Daoy (cell line): ENCODE measurements at places on chromosomes 3 and 15. TPM values are rescaled to one million over a fixed set of nuclear protein-coding genes. Genes with fewer than 3 reads are reported as not detected.
A peak's percentile ranks its signal among the peaks of the same experiment; 100 is the strongest.

GRCh38 chr3:194984622-194985021 is 286.3 kb downstream of the XXYLT1 start:
- DNase-seq, result no peak

DNA sequence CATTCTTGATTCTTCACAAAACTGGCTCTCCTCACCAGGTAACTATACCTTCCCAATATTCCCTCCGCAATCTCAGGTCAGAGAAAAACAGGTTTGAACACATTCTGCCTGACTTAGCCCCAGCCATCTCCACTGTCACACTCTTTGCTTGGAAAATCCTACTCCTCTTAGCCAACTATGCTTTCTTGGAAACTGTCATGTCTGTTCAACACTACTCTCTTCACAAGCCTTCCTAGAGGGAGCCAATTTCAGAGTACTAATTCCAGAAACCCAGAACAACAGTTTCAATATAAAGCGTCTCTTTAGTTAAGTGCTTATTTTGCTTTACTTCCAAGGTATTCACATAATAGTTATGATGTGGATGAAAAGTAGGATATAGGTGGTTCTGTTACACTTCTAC is 21.7 kb downstream of the MTMR10 start:
- DNase-seq, result no peak

DNA sequence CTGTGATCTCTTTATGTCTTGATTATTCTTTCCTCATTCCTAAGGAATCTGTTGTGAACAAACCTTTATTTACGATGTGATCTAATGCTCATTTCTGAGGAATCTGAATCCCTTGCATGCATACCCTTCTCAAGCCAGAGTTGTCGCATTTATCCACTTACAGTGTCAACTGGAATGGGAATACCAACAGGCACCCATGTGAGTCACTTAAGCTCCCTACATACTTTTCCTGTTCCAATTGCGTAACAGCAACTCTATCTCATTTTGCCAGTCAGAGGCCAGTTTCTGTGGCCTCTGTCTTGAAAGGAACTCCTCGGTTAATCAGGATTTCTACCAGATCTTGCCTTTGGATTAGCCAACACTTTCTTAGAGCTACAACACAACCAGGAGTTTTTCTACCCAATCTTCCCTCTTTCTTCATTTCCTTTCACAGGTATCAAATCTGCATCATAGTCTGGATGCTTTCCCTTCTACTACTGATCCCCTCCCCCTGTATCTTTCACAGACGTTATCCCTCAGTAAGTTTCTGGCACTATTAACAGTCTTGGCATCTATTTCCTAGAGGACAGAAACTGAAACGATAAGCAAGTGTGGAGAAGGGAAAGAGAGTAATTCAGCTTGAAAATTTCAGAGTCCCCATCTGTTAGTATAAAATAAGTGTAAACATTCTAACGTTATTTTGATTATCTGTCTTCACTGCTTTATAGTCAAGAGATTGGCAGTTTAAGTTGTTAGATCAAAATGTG is 66.8 kb upstream of the BCHE start:
- DNase-seq, result no peak

DNA sequence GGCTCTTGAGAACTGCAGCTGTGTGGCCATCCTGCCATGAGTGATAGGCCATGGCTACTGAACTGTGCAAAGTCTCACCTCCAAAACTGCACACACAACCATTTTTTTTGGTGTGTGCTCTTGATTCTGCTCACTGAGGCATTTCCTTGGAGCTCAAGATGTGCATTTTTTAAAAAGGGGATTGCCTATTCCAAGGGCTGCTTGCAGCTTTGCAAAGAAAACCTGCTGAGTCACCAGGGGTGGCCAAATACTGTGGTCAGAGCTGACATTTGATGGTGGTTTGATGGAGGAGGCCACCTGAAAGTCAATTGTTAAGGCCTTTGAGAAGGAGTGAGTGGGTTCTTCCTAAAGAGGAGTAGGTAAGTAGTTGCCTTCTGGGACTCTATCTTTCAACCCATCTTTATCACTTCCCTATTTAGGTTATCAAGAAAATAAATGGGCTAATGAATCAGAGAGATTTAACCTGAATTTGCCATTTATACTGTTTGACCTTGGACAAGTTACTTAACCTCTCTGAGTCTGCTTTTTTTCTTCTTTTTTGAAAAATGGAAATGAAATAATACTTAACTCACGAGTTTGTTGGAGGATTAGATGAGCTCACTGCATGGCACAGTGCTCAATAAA is 87.9 kb downstream of the CHST2 start:
- DNase-seq, result peak; percentile 35

- DNase-seq, result no peak
Measured at GRCh38 chr15:39472621-39473297, 108.1 kb upstream of the THBS1 start.

- no peak for DNase-seq
Measured at GRCh38 chr15:77865701-77866100, 211.8 kb downstream of the TBC1D2B start.

- DNase-seq, result no peak
Measured at GRCh38 chr3:16181361-16181760, 6.9 kb downstream of the GALNT15 start.

DNA sequence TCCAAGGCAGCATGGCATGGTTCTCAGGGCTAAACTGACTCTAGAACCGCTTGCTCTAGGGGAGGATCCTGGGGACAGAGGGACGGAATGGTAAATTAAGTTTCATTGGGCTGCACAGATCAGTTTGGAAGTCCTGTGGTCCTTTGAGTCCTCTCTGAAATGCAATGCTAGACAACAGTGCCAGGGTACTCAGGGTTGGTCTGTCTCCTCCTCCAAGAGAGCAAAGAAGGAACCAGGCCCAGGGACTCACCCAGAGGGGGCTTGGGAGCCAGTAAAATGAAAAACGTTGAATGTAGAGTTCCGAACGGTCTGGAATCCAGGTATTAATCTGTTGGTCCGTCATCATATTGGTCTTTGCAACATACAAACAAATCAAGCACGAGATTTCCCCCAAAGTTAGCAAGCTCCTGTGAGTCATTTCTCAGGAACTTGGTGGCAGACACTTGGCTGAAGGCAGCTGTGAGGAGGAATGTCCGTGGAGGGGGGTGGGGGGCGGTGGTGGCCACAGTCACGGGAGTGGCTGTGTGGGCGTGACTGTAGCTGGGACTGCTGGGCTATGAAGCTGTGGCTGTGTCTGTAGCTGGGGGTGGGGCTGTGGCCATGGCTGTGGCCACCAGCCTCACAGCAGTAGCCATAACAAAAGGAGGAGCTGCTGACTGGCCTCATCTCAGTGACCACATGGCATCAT is 361.0 kb downstream of the SHQ1 start:
- DNase-seq, result peak; percentile 83

GRCh38 chr3:12574661-12575060 is 17.8 kb downstream of the MKRN2 start:
- DNase-seq, result no peak

EEF1AKMT4 gene
- total RNA-seq, result 15.7 and 21.5 TPM in 2 replicates

- peak; percentile 8 for DNase-seq
Measured at GRCh38 chr3:132342183-132342582, 25.0 kb downstream of the ACP3 start.

DNA sequence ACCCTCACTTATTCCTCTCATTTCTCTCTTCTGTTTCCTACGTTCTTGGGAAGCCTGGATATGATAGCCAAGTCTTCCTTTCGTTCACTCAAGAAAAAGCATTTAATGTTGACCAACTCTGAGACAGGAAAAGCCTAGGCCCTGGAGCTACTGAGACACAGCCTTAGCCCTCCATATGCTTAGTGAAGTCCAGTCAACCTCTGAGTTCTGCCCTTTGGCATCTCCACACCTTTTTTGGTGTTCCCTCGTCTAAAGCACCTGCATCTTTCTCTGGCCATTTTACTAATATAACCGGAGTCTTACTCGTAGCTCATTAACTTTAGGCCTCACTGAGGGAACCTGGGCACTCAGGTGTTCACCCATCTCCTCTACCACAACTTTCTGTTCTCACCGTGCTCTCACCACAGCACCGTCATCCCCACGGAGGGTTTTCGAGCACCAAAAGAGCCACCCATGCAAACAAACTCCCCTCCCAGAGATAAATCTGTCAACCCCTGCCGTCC is 632 bp downstream of the MTHFS start:
- DNase-seq, result no peak

IQCF5 gene
- not detected in 2 replicates for total RNA-seq

GRCh38 chr15:59369597-59369996 is 3.1 kb downstream of the MYO1E start:
- no peak for DNase-seq

DNA sequence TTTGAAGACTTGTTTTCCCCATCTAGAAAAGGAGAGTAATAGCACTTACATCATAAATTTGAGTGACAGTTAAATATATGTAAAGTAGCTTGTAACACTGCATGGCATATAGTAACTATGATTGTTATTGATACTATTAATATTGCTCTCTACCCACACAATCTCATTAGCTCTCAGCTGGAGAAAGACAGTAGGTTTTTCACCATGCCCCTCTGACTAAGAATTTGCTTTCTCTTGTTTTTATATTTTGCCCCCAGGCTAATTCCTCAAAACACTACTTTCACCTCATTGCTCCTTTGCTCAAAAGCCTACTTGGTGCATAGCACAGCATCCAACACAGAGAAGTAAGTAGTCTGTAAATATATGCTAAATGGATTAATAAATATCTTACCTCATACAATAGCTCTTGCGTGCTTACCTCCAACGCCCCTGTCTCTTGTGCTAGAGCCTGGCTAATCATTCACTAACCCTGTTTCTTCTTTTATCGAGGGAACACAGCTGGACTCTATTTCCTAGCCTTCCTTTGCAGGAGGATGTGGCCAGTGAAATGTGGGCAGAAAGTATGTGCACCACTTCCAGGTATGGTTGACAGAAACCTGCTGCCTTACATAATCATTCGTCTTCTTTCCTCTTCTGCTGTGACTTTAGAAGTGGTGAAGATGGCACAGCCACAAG is 190.0 kb downstream of the PLCH1 start:
- no peak for DNase-seq

GRCh38 chr3:38649500-38650247 is at the start of gene SCN5A:
Gene SCN5A (minus strand): TSS chr3:38649687. CDS start chr3:38633307, 16,380 bp downstream.
- DNase-seq, result peak; percentile 53

DNA sequence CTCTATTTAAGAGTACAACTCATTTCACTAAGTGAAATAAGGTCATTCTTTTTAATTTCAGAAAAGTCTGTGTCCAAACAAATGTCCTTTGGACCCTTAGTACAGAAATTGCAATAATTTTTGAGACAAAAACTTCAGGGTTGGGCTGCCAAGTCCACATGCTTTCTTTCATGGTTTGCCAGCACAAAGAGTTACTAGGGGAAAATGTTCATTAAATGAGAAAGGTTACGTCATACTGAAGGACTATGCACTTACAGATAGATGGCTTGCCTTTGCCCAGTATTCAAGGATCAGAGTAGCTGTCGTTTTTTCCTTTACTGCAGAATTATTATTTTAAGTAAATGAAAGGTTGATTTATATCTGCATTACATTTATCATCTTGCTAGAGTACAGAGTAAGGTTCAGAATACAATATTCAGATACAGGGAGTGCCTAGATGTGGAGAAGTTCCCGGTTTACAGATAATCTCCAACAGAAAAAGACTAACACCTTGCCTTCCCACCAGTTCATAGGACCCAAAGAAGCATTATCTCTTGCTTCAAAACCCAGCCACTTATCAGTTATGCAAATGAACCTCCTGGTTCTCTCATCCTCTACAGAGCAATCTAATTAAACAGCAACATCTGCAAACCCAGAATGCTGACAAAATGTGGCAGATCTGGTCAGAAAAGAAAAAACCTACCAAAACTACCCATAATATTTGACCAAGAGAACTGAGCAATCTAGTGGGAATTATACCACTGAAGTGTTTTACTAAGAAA is 179.3 kb downstream of the FRMD5 start:
- no peak for DNase-seq

DNA sequence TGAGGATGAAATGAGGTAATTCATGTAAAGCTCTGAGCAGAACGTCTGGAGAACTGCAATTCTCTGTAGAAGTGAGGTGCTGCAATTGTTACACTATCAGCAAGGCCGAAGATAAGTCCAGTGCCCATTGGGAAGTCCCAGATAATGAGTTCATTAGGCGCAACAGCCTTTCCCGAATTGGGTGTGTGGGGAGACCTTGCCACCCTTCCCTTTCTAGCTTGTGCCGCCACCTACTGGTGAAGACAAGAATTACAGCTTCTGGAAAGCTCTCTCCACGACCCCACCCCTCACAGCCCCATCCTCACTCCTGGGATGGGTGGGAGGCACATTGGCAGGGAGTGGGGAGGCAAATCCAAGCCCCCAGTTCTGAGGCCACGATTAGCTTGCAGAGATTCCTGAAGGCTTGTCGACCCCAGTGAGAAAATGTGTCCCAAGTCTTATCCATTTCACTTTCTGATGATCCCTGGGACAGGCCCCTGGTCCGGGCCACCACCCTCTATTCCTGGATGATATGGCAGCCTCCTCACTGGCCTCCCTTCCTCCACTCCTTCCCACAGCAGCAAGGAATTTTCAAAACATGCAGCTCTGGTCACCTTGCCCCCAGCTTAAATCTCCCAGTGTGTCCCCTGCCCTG is 36.4 kb downstream of the FAM3D start:
- DNase-seq, result peak; percentile 55

DNA sequence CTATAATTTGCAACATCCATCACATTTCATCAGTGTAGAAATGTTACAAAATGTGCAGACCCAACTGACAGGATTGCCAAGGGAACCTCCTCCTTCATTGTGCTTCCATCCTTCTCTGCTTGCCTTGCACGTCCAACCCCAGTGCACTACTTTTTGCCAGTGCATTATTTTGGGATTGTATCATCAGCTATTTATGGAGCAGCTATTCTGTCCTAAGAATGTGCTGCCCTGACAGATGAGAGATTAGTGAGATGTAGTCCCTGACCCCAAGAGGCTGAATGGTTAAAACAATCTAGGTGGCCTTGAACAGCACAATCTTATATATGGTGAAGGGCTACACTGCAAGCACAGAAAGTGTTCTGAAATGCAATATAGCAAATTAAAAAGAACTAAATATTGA is 935.8 kb downstream of the IGSF11 start:
- DNase-seq, result no peak

SCAMP5 gene
- 1.8 and 7.4 TPM in 2 replicates for total RNA-seq

DNA sequence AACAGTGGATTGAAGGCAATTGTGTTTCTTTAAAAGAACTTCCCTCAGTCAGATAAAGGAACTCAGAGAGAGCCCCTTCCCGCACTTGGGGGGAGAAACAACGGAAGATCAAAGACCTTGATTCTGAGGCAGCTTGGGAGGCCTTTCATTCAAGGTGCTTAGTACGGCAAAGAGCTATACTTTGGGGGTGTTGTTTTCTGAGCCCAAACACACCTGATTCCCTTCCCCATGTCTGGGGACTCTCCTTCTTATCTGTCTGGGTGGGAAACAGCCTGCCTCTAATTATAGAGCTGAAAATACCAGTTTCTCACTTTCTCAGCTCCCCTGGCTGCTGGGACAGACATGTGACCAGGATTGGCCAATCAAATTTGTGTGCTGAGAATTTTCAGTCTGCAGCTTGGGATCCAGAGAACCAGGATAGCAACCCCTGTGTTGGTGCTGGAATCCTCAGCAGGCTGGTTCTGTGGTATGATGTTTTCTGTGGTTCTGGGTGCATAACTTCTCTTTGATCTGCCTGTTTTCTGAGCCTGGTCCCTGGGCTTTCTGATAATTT is 19.4 kb upstream of the IQCF6 start:
- no peak for DNase-seq
